Left lobe of liver (tissue), 2 donors: ENCODE measurements at places on chromosomes 7 and 10. TPM values are rescaled to one million over a fixed set of nuclear protein-coding genes. Genes with fewer than 3 reads are reported as not detected.

Gene WDFY4
- 1.3 TPM for total RNA-seq

Gene ZMYND11
- total RNA-seq, result 24.3 TPM

Gene CYP3A4
- 1,005 TPM for total RNA-seq

Gene STEAP1B
- not detected for total RNA-seq

Gene PTPRZ1
- total RNA-seq, result 0.13 TPM

Gene ADAP1
- 2.8 TPM for total RNA-seq

Gene AGAP9
- total RNA-seq, result 14.8 TPM

Gene UNCX
- not detected for total RNA-seq

Gene GBX1
- total RNA-seq, result not detected

Gene STEAP4
- total RNA-seq, result 28.3 TPM

Gene TRIM24
- 16.4 TPM for total RNA-seq

Gene MMP21
- total RNA-seq, result 0.20 TPM

Gene CACNA2D1
- 0.91 TPM for total RNA-seq

Gene SPDYE1
- not detected for total RNA-seq

Gene DYDC1
- not detected for total RNA-seq

Gene CHN2
- 56.5 TPM for total RNA-seq

Gene CARD11
- total RNA-seq, result 0.63 TPM

Gene NPY4R2
- total RNA-seq, result not detected

Gene ARMC3
- not detected for total RNA-seq

Gene SPDYE2
- total RNA-seq, result not detected

Gene GNAT3
- not detected for total RNA-seq

Gene OPN1SW
- total RNA-seq, result not detected

Gene SAMD9
- 1.5 TPM for total RNA-seq

Gene EPHB6
- 5.1 TPM for total RNA-seq
